Mucosa of gallbladder (tissue), 1 donor: ENCODE measurements at places on chromosomes 13 and 19.
A peak's percentile ranks its signal among the peaks of the same experiment; 100 is the strongest.

- peak; percentile 30 for DNase-seq
These were observed 10.3 kb downstream of the ZNF787 start for GRCh38 chr19:56110515-56111448.

GRCh38 chr13:103436057-103436654 is 369.9 kb upstream of the SLC10A2 start:
- DNase-seq, result no peak

GRCh38 chr13:92150606-92151005 is 752.2 kb downstream of the GPC5 start:
- no peak for DNase-seq

DNA sequence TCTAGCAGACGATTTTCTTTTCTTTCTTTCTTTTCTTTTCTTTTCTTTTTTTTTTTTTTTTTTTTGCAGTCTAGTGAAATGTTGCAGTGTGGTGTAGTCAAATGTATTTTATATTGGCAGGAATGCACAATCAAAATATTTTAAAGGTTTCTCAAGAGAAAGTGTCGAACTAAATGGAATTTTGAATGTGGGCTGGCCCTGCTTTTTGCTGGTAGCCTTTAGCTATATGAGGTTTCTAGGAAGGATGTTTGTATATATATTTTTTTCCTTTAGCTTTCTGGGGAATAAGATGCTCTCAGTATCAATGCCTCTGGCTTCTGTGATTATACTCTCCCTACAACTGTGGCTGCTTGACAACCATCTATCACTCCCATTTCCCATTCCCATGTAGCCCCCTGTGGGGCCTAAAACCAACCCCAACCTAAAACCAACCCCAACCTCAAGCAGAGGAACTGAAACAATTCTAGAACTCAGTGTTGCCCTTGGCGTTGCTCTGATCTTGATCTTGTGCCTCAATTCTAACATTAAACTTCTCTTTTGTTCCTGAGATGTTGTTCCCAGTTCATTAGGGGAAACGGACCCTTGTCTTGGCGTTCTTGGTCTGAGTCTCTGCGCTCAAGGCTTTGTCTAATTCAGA is 27.1 kb downstream of the CYSLTR2 start:
- no peak for DNase-seq

DNA sequence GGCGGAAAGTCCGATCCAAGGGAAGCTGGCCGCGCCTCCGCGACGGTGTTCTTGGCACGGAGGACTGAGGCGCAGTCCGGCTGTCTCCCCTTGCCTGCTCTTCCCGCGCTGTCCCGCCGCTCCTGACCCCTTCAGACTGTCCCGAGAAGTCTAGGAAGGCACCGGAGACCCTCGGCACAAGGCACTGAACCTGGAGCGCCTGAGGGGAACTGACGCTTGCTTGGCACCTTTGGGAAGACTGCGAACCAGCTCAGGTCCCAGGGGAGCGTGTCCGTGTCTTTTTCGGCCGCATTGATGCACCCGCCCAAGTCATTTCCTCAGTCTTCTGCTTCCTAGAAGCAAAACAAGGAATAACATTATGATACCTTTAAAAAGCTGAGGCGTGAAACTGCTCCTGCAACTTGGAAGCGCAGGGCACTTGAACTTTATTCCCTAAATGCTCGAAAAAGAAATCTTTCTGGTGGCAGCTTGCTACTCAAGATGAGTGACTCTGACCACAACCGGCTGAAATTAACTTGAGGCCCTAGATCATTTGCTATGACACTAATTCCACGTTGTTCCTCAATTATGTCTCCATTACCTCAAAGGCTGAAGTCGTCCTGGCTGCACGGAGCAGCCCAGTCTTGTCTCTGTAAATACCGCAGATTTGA is 735 bp upstream of the FLT1 start:
- no peak for DNase-seq

GRCh38 chr19:1383017-1383311 is 743 bp upstream of the NDUFS7 start:
- no peak for DNase-seq

DNA sequence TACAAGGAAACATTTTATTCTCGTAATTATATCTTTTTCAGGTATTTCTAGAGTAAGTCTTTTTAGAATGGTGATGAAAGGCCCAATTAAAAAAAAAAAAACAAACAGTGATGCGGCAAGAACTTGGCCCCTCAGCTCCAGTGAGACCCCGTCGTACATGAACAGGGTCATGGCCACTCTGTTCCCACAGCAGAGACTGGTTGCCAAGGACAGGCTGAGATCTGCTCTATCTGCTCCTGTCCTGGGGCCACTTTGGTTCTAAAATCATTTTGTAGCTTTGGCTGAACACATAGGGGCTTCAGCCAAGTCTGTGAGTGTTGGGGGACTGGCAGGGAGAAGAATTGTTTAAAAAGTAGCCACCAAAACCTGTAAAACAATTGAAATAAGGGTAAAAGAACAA is 286.9 kb downstream of the RFC3 start:
- no peak for DNase-seq

DNA sequence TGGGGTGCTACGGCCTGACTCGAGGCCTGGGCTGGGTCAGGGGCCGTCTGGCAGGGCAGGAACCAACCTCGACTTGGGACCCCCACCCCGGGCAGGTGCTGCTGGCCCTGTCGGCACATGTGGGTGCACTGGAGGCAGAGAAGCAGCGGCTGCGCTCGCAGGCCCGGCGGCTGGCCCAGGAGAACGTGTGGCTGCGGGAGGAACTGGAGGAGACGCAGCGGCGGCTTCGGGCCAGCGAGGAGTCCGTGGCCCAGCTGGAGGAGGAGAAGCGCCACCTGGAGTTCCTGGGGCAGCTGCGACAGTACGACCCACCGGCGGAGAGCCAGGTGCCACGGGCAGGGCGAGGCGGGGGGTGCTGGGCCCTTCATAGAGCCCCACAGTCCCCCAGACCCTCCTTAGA is 5.9 kb downstream of the KLC3 start:
- no peak for DNase-seq

- no peak for DNase-seq
These were observed 1.9 kb downstream of the TPM4 start for GRCh38 chr19:16077984-16078758.

DNA sequence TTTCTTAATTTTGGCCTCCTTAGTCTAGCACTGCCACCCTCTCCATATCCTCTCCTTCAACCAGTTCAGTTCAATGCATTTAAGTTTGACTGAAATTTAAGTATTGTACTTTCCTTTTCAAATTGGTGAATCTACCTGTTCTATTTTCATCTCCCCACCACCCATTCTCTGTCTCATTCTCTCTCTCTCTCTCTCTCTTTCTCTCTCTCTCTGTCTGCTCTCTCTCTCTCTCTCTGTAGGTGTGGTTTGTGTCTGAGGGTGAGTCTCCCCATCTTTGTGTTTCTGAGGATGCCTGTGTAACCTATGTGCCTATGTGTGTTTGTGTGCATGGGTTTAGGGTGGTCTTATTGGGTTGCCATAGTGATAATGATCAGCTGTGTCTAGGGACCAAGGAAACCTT is 10.1 kb downstream of the PDX1 start:
- DNase-seq, result no peak

DNA sequence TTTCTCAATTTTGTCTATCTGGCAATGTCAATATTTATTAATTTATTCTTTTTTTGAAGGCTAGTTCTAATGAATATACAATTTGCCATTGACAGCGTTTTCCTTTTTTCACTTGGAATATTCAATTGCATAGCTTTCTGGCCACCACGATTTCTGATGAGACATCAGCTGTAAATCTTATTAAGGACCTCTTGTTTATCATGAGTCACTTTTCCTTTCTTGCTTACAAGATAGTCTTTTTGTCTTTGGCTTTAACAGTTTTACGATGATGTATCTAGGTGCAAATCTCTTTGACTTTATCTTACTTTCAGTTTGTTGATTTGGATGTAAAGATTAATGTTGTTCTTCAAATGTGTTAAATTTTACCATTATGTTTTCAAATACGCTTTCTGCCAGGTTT is 991.6 kb upstream of the SLC10A2 start:
- DNase-seq, result no peak

DNA sequence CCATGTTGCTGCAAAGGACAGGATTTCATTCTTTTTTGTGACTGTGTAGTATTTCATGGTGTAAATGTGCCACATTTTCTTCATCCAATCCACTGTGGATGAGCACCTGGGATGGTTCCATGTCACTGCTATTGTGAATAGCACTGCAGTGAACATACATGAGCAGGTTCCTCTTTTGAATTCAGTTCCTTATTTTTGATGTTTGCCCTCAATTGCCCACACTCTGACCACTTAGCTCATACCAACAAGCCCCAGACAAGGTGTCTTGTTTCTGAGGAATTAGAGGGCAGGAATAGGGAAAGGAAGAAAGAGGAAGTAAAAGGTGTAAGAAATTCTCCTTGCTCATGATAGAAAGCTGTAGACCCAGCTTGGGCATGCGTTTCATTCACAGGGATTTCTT is 244.2 kb upstream of the ZNF507 start:
- DNase-seq, result no peak

DNA sequence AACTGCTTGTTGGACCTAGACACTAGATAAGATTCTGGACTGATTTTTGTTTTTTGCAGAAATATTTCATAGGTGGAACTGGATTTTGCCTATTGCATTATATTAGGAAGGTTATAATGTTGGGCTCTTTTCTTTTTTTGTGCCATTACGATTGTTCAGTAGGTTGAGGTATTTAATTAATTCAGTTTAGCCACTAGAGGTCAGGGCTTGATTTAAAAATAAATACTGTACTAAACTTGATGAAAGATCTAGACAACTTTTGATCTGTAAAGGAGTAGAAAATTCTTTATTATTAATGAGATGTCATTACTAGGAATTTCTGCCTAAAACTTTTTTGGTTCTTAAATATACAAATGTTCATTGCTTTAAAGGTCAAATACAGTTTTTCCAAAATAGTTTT is 15.2 kb upstream of the SUPT20H start:
- no peak for DNase-seq

GRCh38 chr19:44681992-44682790 is 10.9 kb downstream of the CEACAM19 start:
- DNase-seq, result no peak

DNA sequence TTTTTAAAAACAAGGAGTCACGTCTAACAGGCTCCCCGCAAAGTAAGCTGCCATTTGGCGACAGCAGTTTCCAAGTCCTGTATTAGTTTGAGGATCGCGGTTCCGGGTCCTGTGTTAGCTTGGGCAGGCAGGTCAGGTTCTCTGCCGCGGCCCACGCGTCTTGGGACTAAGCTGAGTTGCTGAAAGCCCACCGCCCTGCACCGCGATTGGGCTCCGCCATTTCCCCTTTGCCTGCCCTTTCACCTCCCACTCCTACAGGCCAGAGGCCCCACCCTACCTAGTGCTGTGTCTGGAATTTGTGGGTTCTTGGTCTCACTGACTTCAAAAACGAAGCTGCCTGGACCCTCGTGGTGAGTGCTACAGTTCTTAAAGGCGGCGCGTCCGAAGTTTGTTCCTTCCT is 6.8 kb downstream of the PARP4 start:
- no peak for DNase-seq

GRCh38 chr13:92436924-92437323 is 789.7 kb upstream of the GPC6 start:
- no peak for DNase-seq

- DNase-seq, result no peak
These were observed 25.2 kb downstream of the IPO5 start for GRCh38 chr13:97978651-97979050.

DNA sequence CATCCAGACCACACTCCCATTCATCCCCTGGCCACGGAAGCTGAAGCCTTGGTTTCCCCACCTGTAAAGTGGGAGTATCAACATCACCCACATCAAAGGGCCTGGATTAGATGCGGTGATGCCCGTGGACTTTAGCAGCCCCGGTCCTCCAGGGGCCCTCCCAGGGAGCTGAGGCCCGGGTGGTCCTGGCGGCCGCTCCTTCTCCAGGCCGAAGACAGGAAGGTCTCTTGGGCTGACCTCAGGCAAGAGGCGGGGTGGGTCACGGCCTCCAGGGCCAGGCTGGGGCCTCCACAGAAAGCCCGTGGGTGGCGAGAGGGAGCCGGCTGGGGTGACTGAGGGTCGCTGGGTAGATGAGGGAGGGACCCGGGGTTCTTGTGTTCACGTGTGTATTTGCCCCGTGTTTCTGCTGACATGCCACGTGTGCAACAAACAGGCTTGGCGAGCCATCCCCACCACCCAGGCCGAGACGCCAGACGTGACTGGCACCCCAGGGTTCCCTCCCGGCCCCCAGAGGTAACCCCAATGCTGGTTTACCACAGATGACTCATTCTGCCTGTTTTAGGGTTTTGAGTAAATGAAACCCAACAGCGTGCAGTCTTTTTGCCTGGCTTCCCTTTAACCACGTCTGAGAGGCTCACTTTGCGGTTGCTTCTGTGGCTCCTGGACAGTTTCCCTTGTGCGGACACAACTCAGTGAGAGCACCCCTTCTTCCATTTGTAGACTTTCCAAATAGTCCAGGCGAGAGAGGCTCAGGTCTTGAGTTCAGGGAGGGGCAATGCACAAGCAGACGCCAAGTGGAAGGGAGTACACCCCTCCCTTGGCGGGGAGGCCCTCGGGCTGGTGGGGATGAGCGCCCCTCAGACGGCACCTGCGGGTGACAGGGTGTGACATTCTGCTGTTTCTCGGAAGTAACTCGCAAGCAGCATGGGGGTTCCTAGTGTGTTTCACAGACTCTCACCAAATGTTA is 42.9 kb downstream of the C13orf46 start:
- no peak for DNase-seq

DNA sequence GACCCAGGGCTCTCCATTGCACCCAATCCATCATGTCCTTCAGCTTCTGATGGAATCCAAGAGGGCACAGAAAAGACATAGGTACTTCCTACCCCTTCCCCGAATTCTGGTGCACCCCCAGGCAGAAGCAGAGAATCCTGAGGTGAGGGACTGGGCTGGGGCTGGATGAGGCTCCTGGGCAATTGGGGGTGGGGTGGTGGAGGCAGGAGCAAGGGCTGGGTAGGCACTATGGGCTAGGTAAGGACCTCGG is 2.7 kb upstream of the KCNC3 start:
- DNase-seq, result no peak

- no peak for DNase-seq
These were observed 3.2 kb upstream of the PLPP2 start for GRCh38 chr19:294341-294945.

- DNase-seq, result no peak
These were observed 361.0 kb downstream of the KLF12 start for GRCh38 chr13:73773168-73773549.

DNA sequence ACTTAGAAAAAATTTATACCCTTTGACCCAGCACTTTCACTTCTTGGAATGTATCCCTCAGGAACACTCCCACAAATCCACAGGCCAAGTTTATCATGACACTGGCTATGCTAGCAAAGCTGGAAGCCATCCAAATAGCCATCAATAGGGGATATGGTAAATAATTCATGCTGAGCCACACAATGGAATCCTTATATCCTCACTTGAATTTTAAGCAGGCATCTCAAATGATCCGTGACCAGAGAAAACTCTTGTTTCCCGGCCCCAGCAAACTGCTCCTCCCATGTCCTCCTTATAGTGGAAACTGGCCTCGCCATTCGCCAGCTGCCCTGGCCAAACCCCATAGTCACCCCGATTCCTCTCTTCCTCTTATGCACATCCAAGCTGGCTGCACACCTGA is 37.6 kb downstream of the GRIK5 start:
- no peak for DNase-seq
